Camera-type eye (tissue), 1 donor: ENCODE measurements at places on chromosomes 12 and 14. TPM values are rescaled to one million over a fixed set of nuclear protein-coding genes. Genes with fewer than 3 reads are reported as not detected.

Gene NRL
- 394 TPM for total RNA-seq

Gene SERPINA10
- not detected for total RNA-seq

Gene MYRFL
- total RNA-seq, result 1.0 TPM

Gene NXPH4
- total RNA-seq, result 23.4 TPM

Gene TMEM30B
- total RNA-seq, result 6.3 TPM

Gene TIMELESS
- 24.6 TPM for total RNA-seq

Gene NT5DC3
- 6.9 TPM for total RNA-seq

Gene TSHR
- total RNA-seq, result 0.88 TPM

Gene IRAK3
- 12.0 TPM for total RNA-seq

Gene FAM222A
- 25.1 TPM for total RNA-seq

Gene PIANP
- 2.2 TPM for total RNA-seq

Gene KRT2
- not detected for total RNA-seq
